Activated CD8-positive, alpha-beta memory T cell treated with anti-CD3 and anti-CD28 coated beads, Interleukin-2, amount 10 ng/mL, durations not matched to agents 7 days and 5 days (primary cell): ENCODE measurements at places on chromosomes 5 and 9. TPM values are rescaled to one million over a fixed set of nuclear protein-coding genes. Genes with fewer than 3 reads are reported as not detected.

- H3K27ac ChIP-seq: no peak overlapping the region
- DNase-seq: peak; percentile 15
- peaks cover 10% of the 10 kb centered on the region for H3K27me3 ChIP-seq
- H3K36me3 ChIP-seq: no peaks in the 10 kb centered on the region
Measured at GRCh38 chr9:129309906-129310305, 131.8 kb upstream of the IER5L start.

- no peaks in the 10 kb centered on the region for H3K4me1 ChIP-seq
- no peak overlapping the region for H3K4me3 ChIP-seq
- H3K27ac ChIP-seq: no peak overlapping the region
- DNase-seq: no peak
- peaks cover 23% of the 10 kb centered on the region for H3K27me3 ChIP-seq
Measured at GRCh38 chr9:89639367-89639795, 34.6 kb downstream of the GADD45G start.

DNA sequence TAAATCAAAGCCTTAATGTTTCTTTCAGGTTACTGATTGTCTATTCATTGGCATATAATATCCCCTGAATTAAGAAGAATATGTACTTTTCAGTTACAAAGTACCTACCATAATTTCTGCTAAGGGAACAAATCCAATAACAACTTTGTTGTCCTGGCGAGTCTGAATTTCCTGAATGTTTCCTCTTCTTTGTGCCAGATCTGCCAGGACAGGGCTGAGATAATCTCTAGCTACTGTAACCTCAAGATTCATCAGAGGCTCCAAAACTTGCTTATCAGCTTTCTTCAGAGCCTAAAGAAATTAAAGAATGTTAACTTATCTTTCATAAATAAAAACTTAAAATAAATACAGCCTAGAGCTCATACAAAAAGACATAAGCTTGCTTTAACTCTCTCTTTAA lies 37.2 kb downstream of the HEXB start:
- H3K27me3 ChIP-seq: no peaks in the 10 kb centered on the region
- no peak overlapping the region for H3K27ac ChIP-seq
- H3K4me3 ChIP-seq: no peak overlapping the region
- DNase-seq: no peak
- H3K4me1 ChIP-seq: no peaks in the 10 kb centered on the region
- peaks cover 57% of the 10 kb centered on the region for H3K36me3 ChIP-seq

DNA sequence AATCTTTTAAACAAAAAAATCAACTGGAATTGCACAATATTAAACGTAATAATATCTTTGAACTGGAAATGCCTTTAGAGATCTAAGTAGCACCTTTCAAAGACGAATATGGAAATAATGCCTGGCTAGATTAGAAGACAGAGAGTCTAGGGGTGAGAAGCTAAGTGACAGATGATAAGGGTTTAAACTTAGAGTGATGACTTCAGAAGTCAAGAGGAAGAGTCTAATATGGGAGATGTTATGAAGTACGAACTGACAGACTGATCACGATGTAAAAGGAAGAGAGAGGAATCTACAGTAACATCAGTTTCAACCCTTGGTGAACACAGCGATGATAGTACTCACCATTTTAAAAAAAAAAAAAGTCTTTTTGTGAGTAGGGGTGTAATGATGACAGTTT lies 57.9 kb downstream of the HINT1 start:
- H3K27me3 ChIP-seq: no peaks in the 10 kb centered on the region
- H3K4me3 ChIP-seq: no peak overlapping the region
- no peak overlapping the region for H3K27ac ChIP-seq
- peaks cover 11% of the 10 kb centered on the region for H3K4me1 ChIP-seq
- DNase-seq: no peak
- H3K36me3 ChIP-seq: no peaks in the 10 kb centered on the region

Gene PCDHGA4
- not detected for total RNA-seq

- peaks cover 6% of the 10 kb centered on the region for H3K36me3 ChIP-seq
- H3K27ac ChIP-seq: no peak overlapping the region
- H3K4me3 ChIP-seq: no peak overlapping the region
- DNase-seq: peak; percentile 65
- peaks cover 9% of the 10 kb centered on the region for H3K4me1 ChIP-seq
Measured at GRCh38 chr5:131224387-131225201, 39.3 kb upstream of the CDC42SE2 start.

Gene CCL27
- not detected for total RNA-seq

GRCh38 chr5:7053125-7053524 lies 339.9 kb downstream of the TENT4A start:
- DNase-seq: no peak
- H3K4me3 ChIP-seq: no peak overlapping the region
- H3K27me3 ChIP-seq: no peaks in the 10 kb centered on the region

GRCh38 chr5:6716629-6717149 lies 3.5 kb downstream of the TENT4A start:
- peaks cover 35% of the 10 kb centered on the region for H3K36me3 ChIP-seq
- no peaks in the 10 kb centered on the region for H3K27me3 ChIP-seq
- H3K4me1 ChIP-seq: peaks cover 61% of the 10 kb centered on the region
- H3K4me3 ChIP-seq: peak overlapping the region; percentile 88
- no peak for DNase-seq

- no peak overlapping the region for H3K27ac ChIP-seq
- no peak for DNase-seq
- no peak overlapping the region for H3K4me3 ChIP-seq
- H3K36me3 ChIP-seq: no peaks in the 10 kb centered on the region
- H3K27me3 ChIP-seq: no peaks in the 10 kb centered on the region
Measured at GRCh38 chr5:142870532-142871362, 100.6 kb downstream of the ARHGAP26 start.

DNA sequence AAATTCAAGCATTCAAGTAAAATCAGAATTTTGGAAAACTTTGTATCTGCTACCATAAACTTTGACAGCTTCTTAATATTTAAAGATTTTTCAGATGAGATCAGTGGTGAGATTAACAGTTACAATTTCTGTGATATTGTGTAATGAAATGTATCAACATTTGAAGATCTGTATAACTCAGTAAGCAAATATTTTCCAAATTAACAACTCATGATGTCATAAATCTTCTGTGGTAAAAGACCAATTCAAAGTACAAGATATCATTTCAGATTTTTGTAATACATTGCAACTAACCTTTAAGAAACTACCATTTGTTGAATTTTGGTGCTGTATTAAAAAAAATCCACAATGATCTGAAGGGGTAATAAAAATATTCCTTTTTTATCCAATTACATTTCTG lies 352.2 kb downstream of the KIAA0825 start:
- no peaks in the 10 kb centered on the region for H3K27me3 ChIP-seq
- peaks cover 2% of the 10 kb centered on the region for H3K36me3 ChIP-seq
- DNase-seq: no peak
- no peak overlapping the region for H3K27ac ChIP-seq
- H3K4me3 ChIP-seq: no peak overlapping the region
- peaks cover 11% of the 10 kb centered on the region for H3K4me1 ChIP-seq

GRCh38 chr9:122113574-122113973 lies 20.5 kb upstream of the TTLL11 start:
- peaks cover 5% of the 10 kb centered on the region for H3K27me3 ChIP-seq
- H3K4me3 ChIP-seq: no peak overlapping the region
- no peak overlapping the region for H3K27ac ChIP-seq
- no peaks in the 10 kb centered on the region for H3K4me1 ChIP-seq
- no peak for DNase-seq
- H3K36me3 ChIP-seq: no peaks in the 10 kb centered on the region

Gene DBH
- not detected for total RNA-seq

DNA sequence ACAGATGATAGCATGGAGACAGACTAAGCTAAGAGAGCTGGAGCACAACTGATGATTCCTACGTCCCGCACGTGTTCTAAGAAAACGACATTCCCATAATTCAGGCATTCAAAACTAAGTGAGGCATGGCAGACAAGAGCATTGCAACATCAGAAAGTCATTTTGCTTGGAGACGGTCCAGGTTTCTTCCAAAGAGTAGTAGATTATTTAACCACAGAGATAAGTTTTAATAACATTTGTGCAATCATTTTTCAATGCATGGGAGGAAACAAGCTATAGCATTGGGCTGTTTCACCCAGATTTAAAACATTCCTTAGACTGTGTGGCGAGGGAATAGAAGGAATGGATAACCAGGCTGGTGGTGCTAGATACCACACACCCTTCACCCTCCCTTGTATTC lies 117.2 kb downstream of the APBA1 start:
- H3K27ac ChIP-seq: no peak overlapping the region
- no peaks in the 10 kb centered on the region for H3K4me1 ChIP-seq
- DNase-seq: no peak
- no peak overlapping the region for H3K4me3 ChIP-seq
- H3K36me3 ChIP-seq: no peaks in the 10 kb centered on the region

DNA sequence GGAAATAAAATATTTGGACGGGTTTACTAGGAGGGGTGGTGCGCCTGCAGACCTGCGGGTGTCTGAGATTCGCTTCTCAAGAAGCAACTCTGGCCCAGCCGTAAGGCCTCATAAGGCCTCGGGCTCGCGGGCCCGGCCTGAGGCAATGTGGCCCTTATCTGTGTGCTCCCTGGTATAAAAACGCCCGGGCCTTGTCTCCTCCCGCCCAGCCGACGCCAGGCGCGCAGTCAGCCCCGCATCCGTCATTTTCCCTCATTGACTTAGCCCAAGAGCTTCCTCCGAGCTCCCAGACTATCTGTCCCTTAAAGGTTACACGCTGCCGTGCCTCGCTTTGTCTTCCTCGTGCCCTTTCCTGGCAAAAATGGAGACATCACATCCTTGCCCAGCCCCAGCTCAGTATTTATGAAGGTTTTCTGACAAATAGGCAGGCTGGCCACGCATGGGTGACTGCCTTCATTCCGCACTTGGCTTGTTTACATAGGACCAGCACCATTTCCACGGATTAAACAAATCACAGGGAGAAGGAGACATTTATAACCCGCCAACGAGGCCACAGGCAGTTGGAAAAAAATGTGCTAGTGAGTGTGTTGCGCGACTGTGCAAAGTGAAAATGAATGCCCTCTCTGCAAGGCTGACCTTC lies 74.5 kb upstream of the TBCA start:
- no peaks in the 10 kb centered on the region for H3K36me3 ChIP-seq
- peaks cover 22% of the 10 kb centered on the region for H3K4me1 ChIP-seq
- H3K27ac ChIP-seq: no peak overlapping the region
- H3K27me3 ChIP-seq: peaks cover 44% of the 10 kb centered on the region
- H3K4me3 ChIP-seq: peak overlapping the region; percentile 5

GRCh38 chr9:38393128-38393796 lies 760 bp downstream of the ALDH1B1 start:
- H3K4me3 ChIP-seq: peak overlapping the region; percentile 86
- H3K36me3 ChIP-seq: peaks cover 28% of the 10 kb centered on the region
- DNase-seq: no peak

Gene LAMC3
- 0.06 TPM for total RNA-seq

Gene TNFSF15
- 0.16 TPM for total RNA-seq

Gene SUSD3
- 40.1 TPM for total RNA-seq

DNA sequence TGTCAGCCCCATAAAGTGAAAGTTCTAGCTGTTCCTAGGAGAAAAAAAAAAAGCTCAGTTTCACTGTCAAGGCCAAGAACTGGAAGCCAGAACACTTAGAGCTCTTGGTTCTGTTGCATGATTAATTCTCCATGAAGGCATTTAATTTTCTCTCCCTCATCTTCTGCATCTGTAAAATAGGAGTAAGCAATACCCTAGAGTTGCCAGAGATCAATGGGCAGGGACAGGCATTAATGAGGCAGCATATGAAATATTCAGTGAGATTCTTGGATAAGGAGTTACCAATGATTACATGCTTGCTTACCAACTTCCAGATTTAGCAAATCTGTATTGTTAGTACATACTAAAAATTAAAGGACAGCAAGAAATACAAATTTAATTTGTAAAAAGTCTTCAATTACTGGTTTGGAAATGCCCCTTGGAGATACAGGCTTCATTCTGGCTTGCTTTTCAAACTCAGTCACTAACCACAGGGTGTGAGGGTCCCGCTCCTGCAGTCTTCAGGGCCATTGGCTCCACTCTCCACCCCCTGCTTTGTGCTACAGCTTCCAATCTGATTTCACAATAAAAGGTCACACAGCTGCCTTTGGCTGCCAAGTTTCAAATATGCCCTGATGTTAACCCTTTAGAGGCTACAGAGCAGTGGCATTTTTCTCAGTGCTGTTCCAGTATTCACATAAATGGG lies 624.6 kb downstream of the BNC2 start:
- H3K36me3 ChIP-seq: no peaks in the 10 kb centered on the region
- H3K27ac ChIP-seq: no peak overlapping the region
- H3K27me3 ChIP-seq: no peaks in the 10 kb centered on the region
- no peak for DNase-seq

DNA sequence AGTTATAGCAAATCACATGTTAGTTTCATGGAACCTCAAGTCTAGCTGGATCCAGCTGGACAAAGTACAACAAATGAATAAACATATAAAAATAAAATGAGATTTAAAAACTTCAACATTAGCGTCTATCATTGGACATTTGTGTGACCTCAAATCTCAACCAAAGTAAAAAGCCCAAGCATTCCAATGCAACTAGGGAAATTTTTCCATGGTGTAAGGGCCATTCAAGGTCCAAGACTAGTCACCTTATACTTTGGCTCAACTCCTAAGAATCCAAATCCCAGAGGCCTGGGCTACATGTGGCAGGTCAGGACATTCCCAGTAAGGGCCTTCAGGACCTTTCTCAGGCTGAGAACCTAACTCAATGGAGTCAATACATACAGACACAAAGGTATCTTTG lies 137.4 kb upstream of the DMAC1 start:
- peaks cover 15% of the 10 kb centered on the region for H3K36me3 ChIP-seq
- no peak overlapping the region for H3K4me3 ChIP-seq
- DNase-seq: no peak
- H3K27ac ChIP-seq: peak overlapping the region; percentile 24
- H3K27me3 ChIP-seq: no peaks in the 10 kb centered on the region
- H3K4me1 ChIP-seq: peaks cover 15% of the 10 kb centered on the region

- no peak for DNase-seq
- peaks cover 11% of the 10 kb centered on the region for H3K36me3 ChIP-seq
- peaks cover 55% of the 10 kb centered on the region for H3K4me1 ChIP-seq
- no peak overlapping the region for H3K27ac ChIP-seq
Measured at GRCh38 chr5:75047356-75047755, 5.0 kb downstream of the GCNT4 start.

GRCh38 chr5:179731791-179732411 lies 721 bp upstream of the MAML1 start:
- H3K27ac ChIP-seq: peak overlapping the region; percentile 82
- H3K36me3 ChIP-seq: peaks cover 33% of the 10 kb centered on the region
- H3K27me3 ChIP-seq: no peaks in the 10 kb centered on the region

DNA sequence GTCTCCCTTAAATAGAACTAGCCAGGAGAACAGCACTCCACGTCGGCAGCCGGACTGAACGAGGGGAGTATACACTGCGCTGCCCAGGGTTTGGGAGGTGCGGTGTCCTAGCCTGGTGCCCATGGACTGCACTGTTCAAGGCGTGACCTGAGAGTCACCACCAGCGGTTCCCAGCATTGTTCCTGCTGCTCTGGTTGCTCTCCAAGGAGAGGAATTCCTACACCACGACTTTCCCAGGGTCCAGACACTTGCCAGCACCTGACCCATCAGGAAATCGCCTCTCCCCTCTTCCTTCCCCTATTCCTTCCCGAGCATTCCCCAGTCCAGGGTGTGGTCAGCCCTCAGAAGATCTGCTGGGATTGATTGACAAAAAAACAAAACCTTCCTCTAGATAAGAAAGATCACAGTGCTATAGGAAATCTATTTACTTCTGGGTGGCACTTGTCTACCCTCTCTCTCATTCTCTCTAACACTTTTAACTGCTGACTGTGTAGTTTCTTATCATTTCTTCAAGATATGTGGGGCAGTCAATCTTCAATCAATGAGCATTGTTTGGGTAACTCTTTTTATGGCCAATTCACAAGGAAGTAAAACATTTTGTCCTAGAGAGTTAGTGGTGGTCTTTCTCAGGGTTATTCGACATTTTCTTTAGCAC lies 297.8 kb upstream of the ACTBL2 start:
- no peak overlapping the region for H3K4me3 ChIP-seq
- no peak for DNase-seq
- H3K27ac ChIP-seq: no peak overlapping the region
- H3K36me3 ChIP-seq: no peaks in the 10 kb centered on the region
- H3K4me1 ChIP-seq: no peaks in the 10 kb centered on the region

Gene PCDHGA12
- not detected for total RNA-seq

Gene SMARCA2
- 188 TPM for total RNA-seq
